ENCODE measurements at places on chromosomes 6 and 20. TPM values are rescaled to one million over a fixed set of nuclear protein-coding genes. Genes with fewer than 3 reads are reported as not detected.

LY6G6F gene
- total RNA-seq, result not detected

DNA sequence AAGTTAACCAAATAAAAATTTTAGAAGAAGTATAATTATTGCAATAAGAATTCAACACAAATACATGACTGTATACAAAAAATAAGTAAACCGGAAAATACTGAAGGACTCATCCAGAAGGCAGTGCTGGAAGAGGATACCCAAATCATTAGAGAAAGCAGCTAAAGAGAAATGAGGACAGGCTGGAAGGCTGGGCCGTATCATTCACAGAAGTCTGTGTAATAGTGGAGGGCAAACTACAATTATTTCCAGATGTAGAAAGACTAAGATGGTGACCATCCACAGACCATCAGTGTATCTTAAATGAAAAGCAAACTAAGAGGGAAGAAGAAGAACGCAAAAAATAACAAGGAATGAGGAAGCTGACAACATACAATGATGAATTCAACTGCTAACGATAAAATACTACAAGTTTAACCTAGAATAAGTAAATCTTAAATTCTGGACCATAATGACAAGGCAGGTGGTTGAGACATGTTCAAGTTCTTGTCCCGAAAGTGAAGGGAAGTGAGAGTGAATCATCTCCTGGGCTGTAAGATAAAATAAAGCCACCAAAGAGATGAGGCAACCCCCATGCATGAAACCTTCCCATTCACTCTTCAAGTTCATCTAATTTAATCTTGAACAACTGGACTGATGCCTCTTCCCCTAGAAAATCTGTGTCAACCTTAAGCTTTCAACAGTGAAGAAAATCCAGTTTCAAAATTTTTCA is 71.5 kb downstream of the SLC23A2 start:
- DNase-seq, result no peak

GRCh38 chr6:136950436-136951126 is 28.5 kb downstream of the SLC35D3 start:
- no peak for DNase-seq

DNA sequence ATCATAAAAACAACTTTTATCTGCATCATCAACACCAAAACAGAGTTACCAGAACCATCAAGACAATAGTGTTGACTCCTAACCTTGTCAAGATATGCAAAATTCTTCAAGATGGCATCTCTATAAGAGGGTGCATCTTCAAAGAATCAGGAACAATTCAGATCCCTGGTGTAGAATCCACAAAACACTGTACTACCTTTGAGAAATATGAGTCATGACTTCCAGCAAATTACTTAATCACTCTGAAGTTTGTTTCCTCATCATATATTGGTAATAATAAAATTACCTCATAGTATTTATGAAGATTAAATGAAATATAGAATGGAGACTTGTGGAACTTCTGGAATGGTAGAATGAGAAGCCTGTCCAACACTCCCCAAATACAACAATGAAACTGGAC is 221.3 kb upstream of the SUPT3H start:
- no peak for DNase-seq

All from posterior vena cava (tissue), 2 donors.